ENCODE measurements at places on chromosomes 2 and 18. TPM values are rescaled to one million over a fixed set of nuclear protein-coding genes. Genes with fewer than 3 reads are reported as not detected.
A peak's percentile ranks its signal among the peaks of the same experiment; 100 is the strongest.

Gene PRSS56
- total RNA-seq = not detected

Gene SERPINB12
- not detected for total RNA-seq

Gene SERPINB4
- total RNA-seq = not detected

Gene FOXI3
- total RNA-seq = not detected

Gene NEUROD1
- total RNA-seq = not detected

GRCh38 chr2:71240794-71241193 is 13.9 kb upstream of the PAIP2B start:
- peak overlapping the region; percentile 18 for H3K27ac ChIP-seq
- no peak for DNase-seq
- no peak overlapping the region for H3K4me3 ChIP-seq
- no peaks in the 10 kb centered on the region for H3K36me3 ChIP-seq

- H3K27ac ChIP-seq = no peak overlapping the region
- no peak overlapping the region for H3K4me3 ChIP-seq
- H3K4me1 ChIP-seq = no peaks in the 10 kb centered on the region
- no peaks in the 10 kb centered on the region for H3K36me3 ChIP-seq
- no peaks in the 10 kb centered on the region for H3K27me3 ChIP-seq
- no peak for DNase-seq
These were observed 334.4 kb downstream of the LRP1B start for GRCh38 chr2:141796449-141796848.

DNA sequence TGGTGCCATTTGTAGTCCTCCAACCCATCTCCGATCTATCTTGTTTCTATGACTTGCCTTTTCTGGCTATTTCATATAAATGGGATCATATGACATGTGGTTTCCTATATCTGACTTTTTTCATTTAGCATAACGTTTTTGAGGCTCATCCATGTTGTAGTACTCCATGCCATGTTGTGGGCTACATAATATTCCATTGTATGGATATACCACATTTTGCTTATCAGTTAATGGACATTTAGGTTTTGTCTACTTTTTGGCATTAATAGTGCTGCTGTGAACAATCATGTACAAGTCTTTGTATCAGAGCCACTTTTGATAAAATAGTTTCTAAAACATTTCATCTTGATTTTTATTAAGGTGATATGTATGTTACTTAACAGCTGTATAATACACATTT is 7.4 kb downstream of the CEBPZOS start:
- H3K36me3 ChIP-seq = peaks cover 40% of the 10 kb centered on the region
- no peaks in the 10 kb centered on the region for H3K4me1 ChIP-seq
- no peaks in the 10 kb centered on the region for H3K27me3 ChIP-seq

DNA sequence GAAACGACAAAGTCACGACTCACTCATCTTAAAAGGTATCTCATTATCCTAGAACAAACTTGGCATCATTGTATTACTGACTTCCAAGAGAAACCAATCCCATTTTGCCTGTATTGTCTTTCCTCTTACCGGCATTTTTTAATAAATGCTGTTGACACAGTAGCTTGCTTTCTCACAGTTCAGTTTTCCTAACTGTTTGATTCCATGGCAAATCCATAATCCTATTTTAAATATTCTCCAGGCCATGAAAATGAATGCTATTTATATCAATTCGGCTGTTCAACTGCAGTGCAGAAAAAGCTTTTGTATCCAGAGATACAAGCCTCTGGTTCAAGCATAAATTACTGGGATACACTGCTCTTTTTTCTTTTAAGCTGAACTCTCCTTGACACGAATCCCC is 1241.9 kb downstream of the DPP10 start:
- no peak for DNase-seq
- no peaks in the 10 kb centered on the region for H3K36me3 ChIP-seq
- H3K27ac ChIP-seq = no peak overlapping the region
- no peaks in the 10 kb centered on the region for H3K4me1 ChIP-seq

GRCh38 chr2:118718921-118719320 is 128.5 kb downstream of the EN1 start:
- H3K27ac ChIP-seq = no peak overlapping the region
- no peak overlapping the region for H3K4me3 ChIP-seq

- peak overlapping the region; percentile 87 for H3K4me3 ChIP-seq
- H3K36me3 ChIP-seq = no peaks in the 10 kb centered on the region
- H3K27ac ChIP-seq = peak overlapping the region; percentile 90
- no peaks in the 10 kb centered on the region for H3K27me3 ChIP-seq
- peaks cover 32% of the 10 kb centered on the region for H3K4me1 ChIP-seq
These were observed 675 bp downstream of the PRKD3 start for GRCh38 chr2:37323781-37324535.
